ENCODE measurements at places on chromosomes 2 and 18.
A peak's percentile ranks its signal among the peaks of the same experiment; 100 is the strongest.

- DNase-seq = peak; percentile 66
Observed at GRCh38 chr2:37324786-37325624, at the start of gene PRKD3. Gene PRKD3, minus strand, starts transcription at chr2:37324833. Its CDS starts 8,309 bp downstream, at chr2:37316524.

GRCh38 chr2:196555726-196556125 lies 83.8 kb upstream of the CCDC150 start:
- DNase-seq = peak; percentile 3

DNA sequence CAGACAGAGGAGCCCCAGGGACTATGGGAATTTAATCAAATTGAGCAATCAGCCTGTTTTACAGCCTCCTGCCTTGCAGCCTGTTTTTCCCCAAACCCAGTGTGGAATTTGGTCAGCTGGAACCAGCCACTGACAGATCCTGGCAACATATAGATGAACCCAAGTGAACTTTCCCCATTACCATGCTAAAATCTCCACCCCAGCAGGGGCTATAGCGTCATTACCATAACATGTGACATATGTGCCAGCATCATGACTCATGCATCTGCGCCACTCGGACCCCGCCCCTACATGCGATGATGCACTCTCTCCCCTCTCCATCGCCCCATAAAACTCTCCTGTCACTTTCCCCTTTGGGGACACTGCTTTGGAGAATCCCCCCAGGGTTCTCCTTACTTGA lies 17.3 kb upstream of the FEZ2 start:
- DNase-seq = no peak

DNA sequence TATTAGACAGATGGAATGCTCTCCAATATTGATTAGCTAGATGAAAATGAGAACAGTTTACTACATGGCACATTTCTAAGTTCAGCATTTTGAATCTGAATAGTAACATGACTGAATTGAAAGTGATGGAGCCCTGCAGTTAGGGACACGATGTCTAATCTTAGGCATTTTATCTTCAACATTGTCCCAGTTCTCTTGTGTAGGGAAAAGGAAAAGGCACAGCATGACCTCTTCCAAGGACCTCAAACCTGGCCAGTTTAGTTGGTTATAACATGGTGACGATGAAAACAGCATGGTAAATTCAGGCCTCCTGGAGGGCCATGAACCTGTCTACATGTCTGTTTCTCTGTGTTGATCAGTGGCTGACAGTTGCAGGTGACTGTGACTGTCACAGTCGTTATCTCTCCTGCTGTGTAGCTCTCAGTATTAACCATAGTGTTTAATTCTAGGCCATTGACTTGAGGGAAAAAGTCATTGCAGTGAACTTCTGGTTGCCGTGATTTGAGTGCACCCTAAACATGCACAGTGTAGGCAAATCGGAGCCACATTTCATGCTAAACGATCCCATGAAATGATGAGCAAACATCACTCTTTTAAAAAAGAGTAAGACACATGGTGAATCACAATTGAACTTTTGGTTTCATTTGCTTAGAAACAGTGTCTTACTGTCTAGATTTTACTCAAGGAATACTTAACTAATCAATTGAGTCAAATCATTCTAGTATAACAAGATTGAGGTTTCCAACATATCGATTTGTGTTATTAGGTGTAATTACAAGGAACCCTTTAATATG lies 129.7 kb downstream of the PHLPP1 start:
- no peak for DNase-seq

GRCh38 chr18:69758458-69758857 lies 189.2 kb downstream of the CD226 start:
- no peak for DNase-seq

GRCh38 chr18:74175658-74176057 lies 27.3 kb downstream of the TIMM21 start:
- DNase-seq = no peak

- no peak for DNase-seq
Observed at GRCh38 chr18:59559528-59559927, 137.7 kb downstream of the CCBE1 start.

- DNase-seq = no peak
Observed at GRCh38 chr2:60612033-60612432, 58.6 kb upstream of the BCL11A start.

DNA sequence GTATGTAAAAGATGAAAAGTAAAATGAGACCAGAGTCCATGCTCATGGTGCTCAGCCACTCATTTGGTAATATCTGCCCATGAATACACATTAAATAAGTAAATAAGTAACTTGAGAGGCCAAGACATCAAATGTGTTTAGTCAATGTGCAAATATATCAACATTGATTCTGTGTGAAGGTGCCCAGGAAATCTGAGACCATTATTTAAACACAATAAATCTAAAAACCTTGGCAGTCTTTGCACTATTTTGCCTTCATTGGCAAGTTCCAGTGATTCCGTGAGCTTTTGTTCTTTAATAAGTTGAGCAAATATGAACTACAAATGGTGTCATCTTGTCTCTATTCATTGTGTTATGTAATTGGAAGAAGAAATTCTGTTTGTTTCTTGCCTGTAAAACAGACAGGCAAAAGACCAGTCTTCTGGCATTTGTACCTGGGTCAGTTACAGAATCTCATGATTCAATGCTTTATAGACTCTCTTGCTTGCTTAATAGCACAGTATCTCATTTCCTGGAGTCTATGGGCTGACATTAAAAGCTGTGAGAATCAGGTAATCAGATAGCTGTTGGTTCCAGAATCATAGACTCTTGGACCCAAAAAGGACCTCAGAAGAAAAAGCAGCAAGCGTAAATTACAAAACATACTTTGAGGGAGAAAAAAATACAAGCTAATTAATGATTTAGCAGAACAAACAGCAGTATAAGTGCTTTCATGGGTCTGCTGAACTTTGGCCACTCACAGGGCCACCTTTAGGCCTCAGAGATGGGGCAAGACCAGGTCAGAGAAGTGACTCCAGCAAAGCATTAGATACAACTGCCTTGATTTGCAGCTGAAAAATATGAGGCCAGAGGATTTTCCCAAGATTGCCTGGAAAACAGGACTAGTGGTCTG lies 20.0 kb upstream of the SERPINB3 start:
- DNase-seq = no peak

DNA sequence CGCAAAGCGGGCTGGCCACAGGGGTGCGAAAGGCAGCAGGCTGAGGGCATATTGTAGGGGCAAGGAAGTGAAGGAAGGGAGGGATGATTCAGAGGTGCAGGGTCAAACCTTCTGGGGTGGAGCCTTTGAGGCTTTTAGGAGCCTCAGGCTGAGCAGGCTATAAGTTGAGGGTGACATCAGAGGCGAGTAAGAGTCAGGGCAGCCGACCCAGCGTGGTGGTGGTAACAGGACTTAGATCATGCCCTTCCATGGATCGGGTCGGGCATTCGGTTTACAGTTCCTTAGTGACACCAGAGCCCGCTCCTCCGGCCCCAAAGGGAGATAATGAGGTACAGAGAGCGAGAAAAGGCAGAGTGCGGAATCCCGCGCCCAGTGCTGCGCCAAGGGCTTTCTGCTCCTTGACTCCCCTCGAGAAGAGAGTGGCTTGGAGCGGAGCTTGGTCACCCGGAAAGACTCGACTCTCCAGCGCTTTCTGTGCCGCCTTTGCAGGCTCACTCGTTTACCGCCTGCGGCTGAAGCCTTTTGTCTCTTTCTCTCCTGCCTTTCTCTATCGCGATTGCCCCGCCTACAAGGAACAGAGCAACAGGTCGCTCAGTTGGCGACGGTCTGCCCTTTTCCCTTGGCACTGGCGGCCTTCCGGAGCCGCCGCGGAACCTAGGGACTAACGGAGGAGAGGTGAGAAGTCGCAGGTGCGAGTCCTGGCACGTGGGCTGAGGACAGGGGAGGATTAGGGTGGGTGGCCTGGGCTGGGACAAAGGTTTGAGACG lies 720 bp downstream of the LBX2 start:
- no peak for DNase-seq

GRCh38 chr2:17272652-17273525 lies 245.4 kb downstream of the RAD51AP2 start:
- DNase-seq = no peak

GRCh38 chr2:3198119-3198518 lies 179.5 kb downstream of the EIPR1 start:
- no peak for DNase-seq

DNA sequence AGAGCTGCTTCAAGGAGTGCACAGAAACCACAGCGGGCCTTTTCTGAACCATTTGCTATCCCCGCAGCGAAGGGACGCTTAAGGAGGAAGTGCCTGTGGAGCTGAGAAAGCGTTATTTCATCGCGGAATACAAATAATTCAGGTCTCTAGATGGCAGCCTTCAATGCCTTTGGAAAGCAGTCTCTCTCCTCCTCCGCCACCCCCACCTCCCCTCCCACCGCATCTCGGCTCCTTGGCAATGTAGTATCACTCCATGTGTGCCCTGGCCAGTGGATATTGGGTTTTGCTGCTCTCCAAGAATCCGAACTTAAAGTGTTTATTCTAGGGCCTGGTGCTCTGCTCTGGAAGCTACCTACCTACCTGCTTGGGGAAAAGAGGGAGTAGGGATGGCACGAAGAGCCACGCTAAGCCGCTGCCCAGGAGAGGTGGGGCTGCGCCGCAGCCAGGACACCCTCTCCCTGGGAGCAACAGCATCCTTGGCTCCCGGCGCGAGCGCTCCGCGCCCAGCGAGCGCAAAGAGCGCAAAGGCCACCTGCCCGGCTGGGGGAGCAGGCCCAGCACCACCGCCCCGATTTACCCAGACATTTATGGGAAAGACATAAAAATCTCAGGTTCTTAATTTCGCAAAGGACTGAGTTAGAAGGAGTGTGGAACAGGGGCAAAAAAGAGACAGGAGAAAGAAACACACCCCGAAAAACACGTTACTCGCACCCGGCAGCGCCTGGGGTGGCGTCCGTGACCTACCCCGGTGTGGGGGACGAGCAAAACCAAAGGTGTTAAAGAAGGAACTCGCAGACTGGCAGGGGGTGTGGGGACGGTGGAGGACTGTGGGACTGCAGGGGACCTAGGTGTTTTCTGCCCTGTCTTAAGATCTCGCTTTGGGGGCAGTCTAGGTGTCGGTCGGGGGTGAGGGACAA lies 1.0 kb downstream of the SPHKAP start:
- DNase-seq = peak; percentile 69

- DNase-seq = no peak
Observed at GRCh38 chr2:38116762-38117161, 40.8 kb upstream of the CYP1B1 start.

Data from NCI-H524 (cell line).